ENCODE measurements at places on chromosomes 1 and 21.

GRCh38 chr1:3443807-3444206 is 10.7 kb upstream of the ARHGEF16 start:
- no peak for DNase-seq

GRCh38 chr21:29430576-29430975 is 131.9 kb downstream of the BACH1 start:
- no peak for DNase-seq

GRCh38 chr1:51660580-51660979 is 43.7 kb downstream of the OSBPL9 start:
- no peak for DNase-seq

GRCh38 chr1:167152192-167152876 is 58.5 kb downstream of the STYXL2 start:
- DNase-seq = no peak

DNA sequence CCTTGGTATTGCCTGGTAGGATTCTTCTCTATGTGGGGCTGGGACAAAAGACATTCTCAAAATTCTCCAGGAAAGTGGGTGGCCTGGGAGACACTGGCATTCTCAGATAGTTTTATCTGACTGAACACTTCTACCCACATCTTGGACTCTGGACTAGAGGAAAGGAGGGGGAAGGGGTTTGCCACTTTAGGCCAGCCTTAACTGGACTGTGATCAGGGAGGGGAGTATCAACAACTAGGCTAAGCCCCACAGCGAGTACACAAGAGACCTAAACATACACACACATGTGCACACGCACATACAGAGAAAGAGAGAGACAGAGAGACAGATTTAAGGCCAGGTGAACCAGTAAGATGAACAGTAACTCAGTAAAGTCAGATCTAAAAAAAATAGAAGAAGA is 1.2 kb upstream of the SEMA6C start:
- no peak for DNase-seq

- DNase-seq = no peak
Observed at GRCh38 chr1:5692664-5693063, 299.6 kb downstream of the NPHP4 start.

DNA sequence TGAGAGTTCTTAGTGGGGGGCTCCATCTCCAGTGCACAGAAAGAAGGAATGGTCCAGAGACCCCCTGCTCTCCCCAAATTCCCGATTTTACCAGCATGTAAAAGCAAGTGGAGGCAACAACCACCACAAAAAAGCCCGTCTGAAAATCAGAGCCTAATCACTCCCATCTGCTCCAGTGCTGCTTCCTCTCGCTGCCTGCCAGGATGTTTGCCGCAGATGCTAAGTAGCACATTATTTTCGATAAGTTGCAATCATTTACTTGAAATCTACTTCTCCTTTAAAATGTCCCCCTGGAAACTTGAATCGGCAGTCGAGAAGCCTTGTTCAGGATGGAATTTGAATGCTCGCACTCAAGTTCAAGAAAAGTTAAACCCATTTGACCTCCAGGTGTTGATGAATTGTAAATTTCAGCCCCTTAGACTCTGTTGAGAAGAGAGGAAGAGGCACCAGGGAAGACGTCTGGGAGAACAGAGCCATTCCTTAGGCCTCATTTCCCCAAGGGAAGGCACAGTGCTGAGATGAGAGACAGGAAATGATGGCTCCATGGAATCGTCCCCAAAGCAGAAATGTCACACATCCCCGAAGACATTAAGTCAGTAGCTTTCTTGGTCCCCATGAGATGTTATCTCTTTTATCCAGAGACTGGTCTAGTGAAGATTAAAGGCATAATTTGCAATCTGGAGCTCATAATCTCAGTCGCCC is 221.3 kb downstream of the PBX1 start:
- DNase-seq = no peak

GRCh38 chr1:224541901-224542630 is 74.1 kb upstream of the CNIH3 start:
- no peak for DNase-seq

GRCh38 chr1:43358121-43358745 is 548 bp upstream of the CDC20 start:
- DNase-seq = peak; percentile 17

GRCh38 chr1:78303620-78304019 is 187.2 kb upstream of the PTGFR start:
- no peak for DNase-seq

GRCh38 chr1:247646867-247647266 is 32.7 kb downstream of the OR13G1 start:
- DNase-seq = no peak

DNA sequence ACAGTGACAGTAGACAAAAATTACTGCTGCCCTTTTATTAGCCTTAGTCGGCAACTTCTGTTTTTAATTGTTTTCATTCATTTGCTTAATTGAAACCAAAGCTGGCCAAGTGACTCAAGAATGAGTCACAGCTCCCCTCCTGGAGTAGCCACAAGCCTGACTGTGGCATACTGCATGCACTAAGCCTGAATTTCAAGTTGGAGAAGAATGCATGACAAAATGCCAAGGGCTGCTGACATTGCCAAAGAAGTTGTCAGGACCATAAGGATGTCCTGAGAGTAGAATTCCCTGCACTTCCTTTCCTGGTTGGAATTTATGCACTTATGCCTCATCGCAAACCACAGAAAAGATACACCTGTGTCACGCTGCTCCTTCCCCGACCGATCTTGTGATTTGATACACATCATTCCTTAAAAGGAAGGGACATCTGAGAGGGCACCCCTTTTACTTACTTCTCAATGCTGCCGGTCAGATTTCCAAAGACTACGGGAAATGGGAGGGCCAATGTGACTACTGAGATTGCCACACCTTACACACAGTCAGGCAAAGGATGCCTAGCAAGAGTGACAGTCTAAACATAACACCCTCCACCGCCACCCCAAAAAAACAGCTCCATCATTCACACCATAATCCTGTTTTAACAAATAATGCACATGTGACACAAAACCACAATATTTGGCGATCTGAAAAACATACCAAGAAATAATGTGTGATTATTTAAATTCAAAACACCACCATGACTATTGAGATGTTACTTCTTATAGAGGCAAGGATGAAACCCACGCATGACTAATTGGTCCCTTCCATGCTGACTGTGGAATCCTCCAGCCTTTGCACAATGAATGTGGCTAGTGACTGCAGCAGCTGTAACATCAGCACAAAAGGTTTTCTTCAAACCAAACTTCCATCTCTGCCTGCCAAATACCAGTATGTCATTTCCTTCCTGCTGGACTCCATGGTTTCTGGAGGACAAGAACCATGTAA is 28.2 kb downstream of the VAV3 start:
- DNase-seq = no peak

DNA sequence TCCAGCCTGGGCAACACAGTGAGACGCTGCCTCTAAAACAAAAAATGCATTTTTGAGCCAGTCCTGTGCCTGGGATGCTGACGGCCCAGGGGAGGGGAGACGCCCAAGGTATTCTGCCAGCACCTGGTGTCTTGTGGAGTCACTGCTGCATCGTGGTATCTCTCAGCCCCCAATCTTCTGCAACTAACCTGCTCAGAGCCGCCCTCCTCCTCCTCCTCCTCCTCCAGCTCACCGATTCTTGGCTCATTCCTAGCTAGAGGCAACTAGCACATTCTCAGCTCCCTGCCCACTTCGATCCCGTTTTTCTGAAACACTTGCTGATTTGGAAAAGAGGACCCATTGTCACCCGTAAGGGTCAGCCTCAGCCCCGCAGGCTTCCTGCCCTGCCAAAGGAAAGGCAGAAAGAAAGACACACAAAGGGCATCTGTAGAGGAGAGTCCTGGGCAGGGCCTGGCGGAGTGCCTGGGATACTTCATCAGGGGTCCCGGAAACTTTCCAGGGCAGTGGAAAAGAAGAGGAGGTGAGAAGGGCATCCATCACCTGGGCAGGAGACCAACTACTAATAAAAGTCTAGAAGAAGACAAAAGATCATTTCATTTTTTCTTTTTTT is 20.7 kb downstream of the GPR157 start:
- DNase-seq = no peak

DNA sequence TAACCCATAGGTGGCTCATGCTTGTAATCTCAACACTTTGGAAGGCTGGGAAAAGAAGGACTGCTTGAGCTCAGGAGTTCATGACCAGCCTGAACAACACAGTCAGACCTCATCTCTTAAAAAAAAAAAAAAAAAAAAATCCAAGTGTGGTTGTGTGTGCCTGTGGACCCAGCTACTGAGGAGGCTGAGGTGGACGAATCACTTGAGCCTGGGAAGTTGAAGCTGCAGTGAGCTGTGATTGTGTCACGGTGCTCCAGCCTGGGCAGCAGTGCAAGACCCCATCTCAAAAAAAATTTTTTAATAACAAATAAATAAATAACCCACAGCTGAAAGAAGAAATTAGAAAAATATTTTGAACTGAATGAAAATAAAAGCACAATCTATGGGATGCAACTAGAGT is 13.8 kb downstream of the INTS7 start:
- no peak for DNase-seq

Data from NCI-H1092 (cell line).